WTC11 (cell line): ENCODE measurements at places on chromosomes 12 and 14. TPM values are rescaled to one million over a fixed set of nuclear protein-coding genes. Genes with fewer than 3 reads are reported as not detected.

- no peak for DNase-seq
Observed at GRCh38 chr12:29066011-29066588, 83.0 kb upstream of the FAR2 start.

GRCh38 chr12:52358575-52359350 is 8.5 kb downstream of the KRT85 start:
- DNase-seq = no peak

- DNase-seq = no peak
Observed at GRCh38 chr14:31560759-31561154, 447 bp upstream of the NUBPL start.

DNA sequence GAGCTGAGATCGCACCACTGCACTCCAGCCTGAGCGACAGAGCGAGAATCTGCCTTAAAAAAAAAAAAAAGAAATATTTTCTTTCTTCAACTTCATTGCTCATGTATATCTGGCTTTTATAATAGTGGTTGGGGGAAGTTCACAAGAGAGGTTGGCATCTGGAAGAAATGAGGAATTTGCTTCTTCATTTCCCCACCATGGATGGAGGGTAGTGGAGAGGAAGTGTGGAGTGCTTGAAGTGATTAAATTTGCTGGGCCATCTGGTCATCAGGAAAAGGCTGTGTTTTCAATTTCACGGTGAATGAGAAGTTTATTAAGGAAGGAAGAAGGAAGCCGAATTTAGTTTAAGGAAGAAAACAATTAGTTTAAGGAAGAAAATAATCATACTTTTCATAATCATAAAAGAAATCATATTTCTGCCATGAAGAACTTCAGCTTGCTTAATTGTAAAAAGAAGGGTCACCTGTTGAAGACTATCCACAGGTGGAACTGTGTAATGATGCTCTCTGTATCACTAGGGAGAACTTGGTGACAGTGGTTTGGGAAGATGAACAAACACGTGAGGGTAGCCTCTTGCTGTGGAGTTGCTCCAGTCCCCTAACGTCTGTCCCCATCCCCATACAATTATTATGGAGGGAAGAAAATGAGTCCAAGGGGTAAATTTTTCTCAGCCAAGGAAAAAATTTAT is 197.3 kb upstream of the ARHGAP5 start:
- DNase-seq = no peak

GRCh38 chr14:58166005-58166983 is 14.3 kb upstream of the ARMH4 start:
- peak; percentile 92 for DNase-seq

GRCh38 chr14:30085943-30086342 is 158.3 kb upstream of the PRKD1 start:
- no peak for DNase-seq

DNA sequence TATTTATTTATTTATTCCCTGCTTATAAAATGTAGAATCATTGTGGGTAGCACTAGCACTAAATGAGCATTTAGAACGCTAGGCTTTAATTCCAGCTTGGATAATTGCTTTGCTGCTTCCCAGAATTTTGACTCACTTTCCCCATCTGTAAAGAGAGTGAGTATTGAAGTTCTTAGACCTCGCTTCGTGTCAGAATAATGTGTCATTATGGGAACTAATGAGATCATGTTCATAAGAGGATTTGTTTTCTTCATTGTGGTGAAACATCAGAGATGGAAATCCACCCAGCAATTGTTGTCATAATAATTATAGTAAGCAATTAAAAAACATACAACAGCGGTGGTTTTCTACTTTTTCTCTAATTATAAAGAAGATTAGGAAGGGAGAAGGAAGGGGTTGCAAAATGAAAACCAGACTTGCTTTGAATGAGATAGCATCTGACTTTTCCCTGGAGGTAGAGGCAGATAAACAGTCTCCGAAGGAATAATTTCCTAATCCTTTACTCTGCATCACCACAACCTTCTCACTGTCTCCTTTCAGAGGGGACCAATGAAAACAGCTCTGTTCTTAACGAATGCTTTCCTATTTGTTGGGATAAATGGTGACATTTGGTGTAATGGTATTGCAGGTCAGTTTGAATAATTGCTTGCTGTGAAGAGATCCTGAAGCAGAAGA is 86.8 kb upstream of the ARHGAP5 start:
- DNase-seq = no peak

CYP27B1 gene
- 2.1 to 3.2 TPM (median 2.8 TPM) in 3 replicates for total RNA-seq

PYGL gene
- 81.0 to 107 TPM (median 101 TPM) in 3 replicates for total RNA-seq
